ENCODE measurements at places on chromosomes 16 and 17.
A peak's percentile ranks its signal among the peaks of the same experiment; 100 is the strongest.

GRCh38 chr17:40341808-40342503 is 22.6 kb downstream of the GJD3 start:
- DNase-seq, result no peak

GRCh38 chr17:82116246-82116645 is 18.2 kb upstream of the FASN start:
- no peak for DNase-seq

- no peak for DNase-seq
Observed at GRCh38 chr17:62816282-62816839, 8.2 kb upstream of the MARCHF10 start.

GRCh38 chr17:15406081-15406480 is 61.3 kb downstream of the CDRT4 start:
- DNase-seq, result no peak

DNA sequence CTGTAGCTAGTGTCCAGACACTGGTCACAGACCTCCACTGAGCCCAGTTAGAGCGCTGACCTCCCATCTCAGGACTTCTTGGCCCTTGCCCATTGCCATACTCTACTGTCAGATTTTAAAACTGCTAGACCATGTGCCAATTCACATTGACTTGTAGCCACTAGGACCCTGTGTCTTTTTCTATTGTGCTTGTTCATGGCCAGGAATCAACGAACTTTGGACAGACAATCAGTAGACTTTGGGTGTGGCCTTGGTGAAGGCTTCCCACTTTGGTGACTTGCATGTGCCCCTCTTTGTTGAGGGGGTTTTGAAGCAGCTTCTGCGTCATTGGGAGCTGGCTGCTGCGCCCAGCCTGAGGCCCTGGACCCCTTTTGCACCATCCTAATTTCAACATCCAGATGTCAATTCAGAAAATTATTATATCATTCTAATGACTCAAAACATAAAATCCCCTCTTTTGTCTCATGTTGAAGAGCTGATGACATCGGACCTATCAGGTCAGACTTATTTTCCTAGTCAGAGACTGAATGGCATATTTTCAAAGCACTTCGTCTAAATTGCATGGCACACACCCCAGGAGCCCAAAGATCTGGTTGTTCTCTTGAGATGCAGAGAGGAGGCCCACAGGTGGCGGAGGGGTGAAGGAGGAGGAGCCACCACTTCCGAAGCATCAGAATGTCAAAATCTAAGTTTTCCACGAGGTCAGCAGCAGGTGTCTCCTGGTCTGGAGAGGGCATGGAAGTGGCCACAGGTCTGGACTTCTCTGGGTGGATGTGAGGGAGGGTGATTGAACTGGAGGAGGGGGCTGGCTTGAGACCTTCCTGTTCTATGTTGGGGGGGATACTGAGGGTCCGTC is 93.4 kb upstream of the CBX4 start:
- no peak for DNase-seq

DNA sequence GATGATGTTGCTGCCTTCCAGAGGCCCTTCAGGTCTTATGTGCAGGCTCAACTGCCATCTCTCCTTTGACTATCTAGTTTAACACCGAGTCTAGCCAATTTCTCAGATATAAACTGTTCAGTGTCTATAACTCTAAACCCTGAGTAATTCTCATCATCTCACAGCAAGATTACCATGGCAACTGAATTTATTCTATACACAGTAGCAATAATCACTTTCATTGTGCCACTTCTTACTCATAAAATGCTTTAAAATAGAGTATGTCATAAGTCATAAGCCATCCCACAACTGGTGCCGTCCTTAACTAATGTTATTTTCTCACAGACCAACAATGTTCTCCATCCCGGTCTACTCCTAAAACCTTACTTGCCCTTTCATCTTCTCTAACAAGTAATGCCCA is 45.0 kb downstream of the SYNRG start:
- no peak for DNase-seq

- no peak for DNase-seq
Observed at GRCh38 chr17:12987120-12987519, 30.7 kb downstream of the ELAC2 start.

DNA sequence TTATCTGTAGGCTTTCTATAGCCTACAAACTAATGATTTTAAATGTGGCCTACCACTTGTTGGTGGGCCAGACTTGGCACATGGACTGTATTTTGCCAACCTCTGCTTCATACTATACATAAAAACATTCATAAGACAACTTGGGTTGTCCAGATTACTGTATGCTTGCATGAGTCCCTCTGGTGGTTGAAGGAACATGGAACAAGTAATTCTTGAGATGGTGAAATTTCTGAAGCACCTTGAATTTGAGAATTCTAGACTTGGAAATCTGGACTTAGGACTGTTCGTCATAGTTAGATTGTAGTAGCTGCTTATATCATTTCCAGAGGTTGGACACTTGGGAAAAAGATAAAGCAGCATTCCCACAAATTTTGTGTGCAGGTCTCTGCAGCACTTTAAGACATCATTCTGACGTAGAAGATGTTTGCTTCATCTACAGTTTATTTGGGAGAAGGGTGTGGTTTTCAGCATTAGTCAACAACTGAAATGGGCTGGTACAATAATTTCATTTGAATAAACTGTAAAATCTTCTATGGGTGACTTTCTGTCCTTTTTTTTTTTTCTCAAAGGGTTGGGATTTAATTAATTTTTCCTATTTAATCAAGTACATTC is 31.2 kb downstream of the NFATC3 start:
- DNase-seq, result peak; percentile 5

DNA sequence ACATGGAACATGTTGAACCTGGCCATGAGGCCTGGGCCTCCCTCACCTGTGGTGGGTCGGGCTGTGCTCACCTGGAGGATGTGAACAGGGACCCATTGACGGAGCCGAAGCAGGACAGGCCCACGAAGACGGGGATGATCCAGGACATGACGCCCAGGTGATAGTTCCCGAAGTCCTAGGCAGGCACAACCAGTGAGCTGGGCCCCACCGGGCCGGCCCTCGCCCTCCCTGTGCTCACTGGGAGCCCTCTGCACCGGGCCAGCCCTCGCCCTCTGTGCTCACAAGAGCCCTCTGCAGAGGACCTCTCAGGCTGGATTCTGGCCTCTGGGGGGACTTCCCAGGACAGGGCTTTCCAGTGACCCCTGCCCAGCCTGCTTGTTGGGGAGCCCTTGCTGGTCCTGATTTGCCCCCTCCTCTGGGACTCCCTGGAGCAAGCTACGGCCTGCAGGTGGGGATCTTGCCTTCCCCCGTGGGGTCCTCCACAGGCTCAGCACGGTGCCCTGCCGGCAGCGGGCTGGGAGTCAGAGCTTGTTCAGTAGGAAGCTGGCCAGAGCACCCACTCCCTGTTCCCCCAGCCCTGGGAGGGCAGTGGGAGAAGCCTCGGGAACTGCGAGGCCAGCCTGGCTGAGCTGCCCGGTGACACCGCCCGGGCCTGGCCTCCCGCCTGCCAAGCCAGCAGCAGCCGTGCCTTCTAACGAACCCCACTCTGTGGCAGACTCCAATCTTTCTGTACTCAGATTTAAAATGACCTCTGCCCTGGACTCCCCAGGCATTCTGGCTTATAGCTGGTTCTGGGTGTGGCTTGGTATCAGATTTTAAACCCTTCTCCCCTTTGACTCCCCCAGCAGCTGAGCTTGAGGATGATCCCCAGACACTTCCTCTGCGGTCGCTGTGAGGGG is 30.4 kb downstream of the SLC7A5 start:
- DNase-seq, result no peak

GRCh38 chr16:1545044-1546040 is 11.9 kb downstream of the TMEM204 start:
- no peak for DNase-seq

GRCh38 chr17:794876-795275 is 12.7 kb downstream of the MRM3 start:
- peak; percentile 42 for DNase-seq

DNA sequence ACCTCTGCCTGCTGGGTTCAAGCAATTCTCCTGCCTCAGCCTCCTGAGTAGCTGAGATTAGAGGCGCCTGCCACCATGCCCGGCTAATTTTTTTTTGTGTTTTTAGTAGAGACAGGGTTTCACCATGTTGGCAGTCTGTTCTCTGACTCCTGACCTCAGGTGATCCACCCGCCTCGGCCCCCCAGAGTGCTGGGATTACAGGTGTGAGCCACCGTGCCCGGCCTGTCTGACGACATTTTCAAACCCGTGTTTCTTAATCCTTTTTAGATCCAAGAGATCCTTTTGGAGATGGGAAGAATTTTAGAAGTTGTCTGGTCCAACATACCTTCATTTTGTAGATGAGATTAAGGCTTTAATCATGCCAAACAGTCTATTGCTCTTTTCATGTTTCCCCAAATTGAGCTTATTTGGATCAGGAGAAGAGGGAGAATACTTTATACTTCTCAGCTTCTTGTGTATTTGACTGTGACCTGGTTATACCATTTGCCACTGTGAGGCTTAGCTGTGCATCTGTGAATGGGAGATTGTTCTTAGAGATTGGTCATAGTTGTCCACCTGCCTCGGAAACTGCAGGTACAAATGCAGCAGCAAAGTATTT is 25.8 kb downstream of the USP10 start:
- DNase-seq, result no peak

DNA sequence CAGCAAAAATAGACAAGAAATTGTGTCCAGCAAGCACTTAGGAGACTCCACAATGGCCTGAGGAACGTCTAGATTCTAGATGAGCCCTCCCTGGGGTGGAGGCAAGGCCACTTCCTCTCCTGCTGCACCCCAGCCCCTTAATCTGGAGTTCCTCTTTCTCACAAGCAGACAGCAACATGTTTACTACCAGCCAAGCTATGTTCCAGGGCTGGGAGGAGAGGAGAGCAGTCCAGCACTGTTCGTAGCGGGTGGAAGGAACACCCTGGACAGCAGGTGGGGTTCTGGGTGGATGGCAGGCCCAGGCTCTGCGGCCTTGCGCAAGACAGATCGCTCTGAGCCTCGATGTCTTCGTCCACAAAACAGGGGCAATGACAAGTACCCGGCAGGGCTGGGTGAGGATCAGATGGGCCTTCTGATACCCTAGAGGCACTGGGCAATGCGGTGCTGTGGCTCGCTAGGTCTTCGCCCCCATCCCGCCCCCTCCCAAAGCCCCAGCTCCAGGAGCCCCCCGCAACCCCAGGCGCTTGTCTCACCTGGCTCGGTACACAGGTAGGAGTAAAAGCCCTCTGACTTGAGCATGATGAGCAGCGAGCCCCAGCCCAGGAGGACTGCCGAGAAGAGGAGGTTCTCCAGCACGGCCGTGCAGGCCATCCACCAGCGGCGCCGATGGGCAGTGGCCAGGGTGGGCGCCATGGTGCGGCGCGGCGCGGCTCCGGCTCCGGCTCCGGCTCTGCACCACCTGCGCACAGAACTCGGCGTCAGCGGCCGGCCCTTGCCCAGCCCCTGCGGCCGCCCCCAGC is 1.3 kb downstream of the SLC43A2 start:
- DNase-seq, result no peak

- no peak for DNase-seq
Observed at GRCh38 chr17:62111562-62112171, 46.6 kb upstream of the MED13 start.

DNA sequence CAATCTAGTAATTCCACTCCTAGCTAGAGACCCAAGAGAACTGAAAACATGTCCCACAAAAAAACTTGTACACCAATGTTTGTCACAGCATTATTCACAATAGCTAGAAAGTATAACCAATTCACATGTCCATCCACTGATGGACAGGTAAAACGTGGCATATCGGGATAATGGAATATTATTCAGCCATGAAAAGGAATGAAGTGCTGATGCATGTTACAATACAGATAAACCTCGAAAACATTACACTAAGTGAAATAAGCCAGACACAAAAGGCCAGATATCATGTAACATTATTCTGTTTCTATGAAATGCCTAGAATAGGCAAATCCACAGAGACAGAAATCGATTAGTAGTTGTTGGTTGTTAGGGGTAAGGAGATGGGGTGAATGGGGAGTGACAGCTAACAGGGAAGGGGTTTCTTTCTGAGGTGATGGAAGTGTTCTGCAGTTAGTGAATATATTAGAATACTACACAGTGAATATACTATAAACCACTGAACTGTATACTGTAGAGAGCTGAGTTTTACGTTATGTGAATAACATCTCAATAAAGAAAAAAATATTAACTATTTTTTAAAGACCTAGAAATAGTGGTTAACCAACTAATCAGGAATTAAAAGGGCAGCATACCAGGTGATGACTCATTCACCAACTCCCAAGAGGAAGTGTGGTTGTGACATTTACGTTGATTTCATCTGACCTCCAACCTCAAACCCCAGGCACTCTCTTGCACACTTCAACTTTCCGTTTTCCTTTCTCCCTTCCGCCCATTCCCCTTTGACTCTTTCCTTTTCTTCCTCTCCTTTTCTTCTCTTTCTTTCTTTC is 48.6 kb downstream of the GAS7 start:
- DNase-seq, result no peak

DNA sequence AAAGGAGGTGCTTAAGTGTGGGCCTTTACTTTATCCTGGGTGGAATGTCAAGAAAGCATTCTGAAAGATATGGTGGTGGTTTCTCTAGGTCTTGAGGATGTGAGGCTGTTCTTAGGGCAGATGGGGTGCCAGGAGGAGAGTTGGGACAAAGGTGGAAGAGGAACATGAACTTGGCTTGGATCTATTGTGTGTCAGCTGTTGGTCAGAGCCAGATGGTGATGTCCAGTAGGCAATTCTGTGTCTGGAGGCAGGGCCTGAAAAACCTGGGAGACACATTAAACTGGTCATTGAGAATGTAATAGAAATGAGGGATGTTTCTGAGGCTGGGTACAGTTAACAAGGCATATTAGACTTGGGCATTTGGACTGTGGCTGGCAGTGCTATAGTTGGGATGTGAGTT is 32.6 kb upstream of the RGS9 start:
- DNase-seq, result no peak
